ENCODE measurements at places on chromosomes 13 and 19.

DNA sequence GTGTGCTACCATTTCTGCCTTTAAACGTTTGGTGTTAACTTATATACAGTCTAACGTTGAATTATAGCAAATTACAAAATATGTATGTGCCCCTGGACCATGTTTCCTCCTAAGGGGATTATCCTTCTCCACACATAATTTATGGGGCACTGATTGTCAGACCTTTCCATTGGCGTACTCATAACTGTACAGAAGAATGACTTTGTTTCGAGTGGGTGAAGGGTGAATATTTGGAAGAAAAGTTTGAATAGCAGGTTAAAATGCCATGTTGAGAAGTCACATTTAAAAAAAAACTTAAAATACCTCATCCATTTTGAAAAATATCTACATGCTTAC is 58.8 kb downstream of the SLC10A2 start:
- no peak for DNase-seq

- DNase-seq = no peak
Observed at GRCh38 chr13:49759503-49759902, 33.0 kb downstream of the KPNA3 start.

DNA sequence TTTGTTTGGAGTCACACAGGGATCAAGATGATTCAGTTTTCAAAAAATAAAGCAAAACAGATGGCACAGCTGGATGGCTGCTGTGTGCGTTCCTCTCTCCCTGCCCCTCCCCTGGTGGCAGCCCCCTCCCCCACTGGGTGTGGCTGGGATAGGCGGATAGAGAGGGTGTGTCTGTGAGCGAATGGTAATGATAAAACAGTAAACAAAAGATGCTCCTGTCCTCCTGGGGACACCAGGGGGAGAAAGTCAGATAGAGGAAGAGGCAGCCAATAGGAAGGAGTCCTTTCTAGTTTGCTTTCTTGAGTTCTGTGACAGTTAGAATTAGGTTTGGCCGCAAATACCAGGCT is 6.5 kb downstream of the TMEM255B start:
- DNase-seq = no peak

DNA sequence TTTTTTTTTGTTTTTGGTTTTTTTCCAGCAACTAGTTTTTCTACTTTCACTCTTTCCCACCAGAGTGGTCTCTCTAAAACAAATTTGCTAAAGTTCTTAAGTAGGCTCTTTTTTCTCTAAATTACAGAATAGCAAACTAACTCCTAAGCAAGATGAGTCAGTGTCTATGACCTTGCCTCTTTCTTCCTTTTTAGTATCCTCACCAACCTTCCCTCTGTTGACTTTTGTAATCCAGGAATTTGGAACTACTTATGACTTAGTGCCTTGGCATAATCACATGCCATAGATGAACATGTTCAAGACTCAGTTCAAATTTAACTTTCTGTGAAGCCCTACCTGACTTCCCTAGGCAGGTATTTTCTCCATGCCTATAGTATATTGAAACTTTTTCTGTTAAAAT is 32.3 kb upstream of the AKAP11 start:
- DNase-seq = no peak

- DNase-seq = peak; percentile 33
Observed at GRCh38 chr19:23273590-23274412, 23.6 kb upstream of the ZNF724 start.

- DNase-seq = no peak
Observed at GRCh38 chr13:71089056-71089455, 777.9 kb downstream of the DACH1 start.

- no peak for DNase-seq
Observed at GRCh38 chr13:97321616-97322321, 99.6 kb downstream of the MBNL2 start.

GRCh38 chr13:67515895-67516294 is 285.8 kb upstream of the PCDH9 start:
- no peak for DNase-seq

- no peak for DNase-seq
Observed at GRCh38 chr13:52969373-52969772, 59.2 kb upstream of the OLFM4 start.

- no peak for DNase-seq
Observed at GRCh38 chr13:35927567-35928021, 203.6 kb downstream of the DCLK1 start.

DNA sequence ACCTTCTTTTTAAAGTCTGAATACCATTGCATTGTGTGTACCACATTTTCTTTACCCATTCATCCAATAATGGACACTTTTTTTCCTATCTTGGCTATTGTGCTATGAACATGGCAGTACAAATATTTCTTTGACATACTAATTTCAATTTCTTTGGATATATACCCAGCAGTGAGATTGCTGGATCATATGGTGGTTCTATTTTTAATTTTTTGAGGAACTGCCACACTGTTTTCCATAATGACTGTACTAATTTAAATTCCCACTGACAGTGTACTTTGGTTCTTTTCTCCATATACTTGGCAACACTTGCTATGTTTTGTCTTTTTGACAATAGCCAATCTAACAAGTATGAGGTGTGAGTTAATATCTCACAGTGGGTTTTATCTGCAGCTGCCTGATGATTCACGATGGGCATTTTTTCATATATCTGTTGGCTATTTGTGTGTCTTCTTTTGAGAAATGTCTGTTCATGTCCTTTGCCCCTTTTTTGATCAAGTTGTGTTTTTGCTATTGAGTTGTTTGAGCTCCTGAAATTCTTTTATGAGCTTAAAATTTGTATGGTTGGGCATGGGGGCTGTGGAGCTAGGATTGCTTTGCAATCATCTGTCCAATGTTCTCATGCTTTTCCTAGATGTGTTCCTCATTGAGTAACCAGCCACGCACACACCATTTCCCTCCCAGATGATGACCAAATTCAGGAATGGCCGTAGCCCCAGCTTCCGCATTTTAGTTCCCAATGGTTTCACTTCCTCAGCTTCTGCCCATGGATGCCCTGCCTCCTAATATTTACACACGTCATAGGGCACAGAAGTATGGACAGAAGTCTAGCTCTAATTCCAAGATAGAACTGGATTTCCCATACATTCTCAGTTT is 380.0 kb upstream of the SGCG start:
- no peak for DNase-seq

DNA sequence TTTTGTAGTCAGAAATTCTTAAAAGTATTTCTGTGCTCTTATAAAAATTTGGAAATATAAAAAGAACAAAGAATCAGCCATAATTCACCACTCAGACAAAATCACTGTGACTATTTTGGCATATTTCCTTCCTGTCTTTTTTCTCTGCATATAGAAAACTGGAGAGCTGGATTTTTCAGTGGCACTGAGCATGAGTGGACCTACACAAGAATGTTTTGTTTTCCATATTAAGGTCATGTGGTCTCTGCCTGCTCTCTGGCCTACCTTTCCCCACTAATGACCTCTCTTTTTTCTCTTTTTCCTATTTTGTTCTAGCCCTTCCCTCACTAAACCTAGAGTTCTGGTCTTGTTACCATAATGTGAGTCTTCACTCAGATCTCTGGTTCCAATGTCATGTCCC is 17.6 kb upstream of the USP12 start:
- DNase-seq = no peak

- DNase-seq = no peak
Observed at GRCh38 chr13:109436055-109436622, 350.2 kb downstream of the IRS2 start.

DNA sequence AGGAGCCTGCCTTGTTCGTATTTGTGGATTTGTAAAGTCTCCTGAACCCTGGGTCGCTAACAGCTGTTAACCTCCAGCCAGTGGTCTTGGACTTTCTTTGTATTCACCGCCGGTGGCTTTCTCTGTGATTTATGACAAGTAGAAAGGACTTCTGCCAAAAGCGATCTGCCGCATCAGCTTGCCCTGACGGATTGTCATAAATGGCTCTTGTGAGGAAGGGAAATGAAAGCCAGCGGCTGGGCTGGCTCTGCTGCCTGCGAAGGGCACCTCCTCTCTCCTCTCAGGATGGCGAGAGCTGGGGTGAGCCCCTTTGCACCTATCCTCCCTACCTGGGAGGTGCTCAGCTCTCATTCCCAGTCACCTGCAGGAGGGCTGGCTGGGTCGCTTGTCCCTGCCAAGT is 25.6 kb downstream of the DHRS12 start:
- no peak for DNase-seq

- no peak for DNase-seq
Observed at GRCh38 chr13:110245416-110245899, 61.5 kb downstream of the COL4A1 start.

DNA sequence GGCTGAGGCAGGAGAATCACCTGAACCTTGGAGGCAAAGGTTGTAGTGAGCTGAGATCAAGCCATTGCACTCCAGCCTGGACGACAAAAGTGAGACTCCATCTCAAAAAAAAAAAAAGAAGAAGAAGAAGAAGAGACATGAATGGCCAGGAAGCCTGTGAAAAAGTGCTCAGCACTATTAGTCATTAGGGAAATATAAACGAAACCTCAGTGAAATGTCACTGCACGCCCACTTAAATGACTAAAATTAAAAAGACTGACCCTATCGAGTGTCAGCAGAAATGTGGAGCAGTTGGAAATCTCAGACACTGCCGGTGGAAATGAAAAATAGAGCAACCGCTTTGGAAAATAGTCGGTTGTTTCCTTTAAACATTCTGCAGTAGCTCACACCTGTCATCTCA is 5.5 kb upstream of the TYROBP start:
- no peak for DNase-seq

DNA sequence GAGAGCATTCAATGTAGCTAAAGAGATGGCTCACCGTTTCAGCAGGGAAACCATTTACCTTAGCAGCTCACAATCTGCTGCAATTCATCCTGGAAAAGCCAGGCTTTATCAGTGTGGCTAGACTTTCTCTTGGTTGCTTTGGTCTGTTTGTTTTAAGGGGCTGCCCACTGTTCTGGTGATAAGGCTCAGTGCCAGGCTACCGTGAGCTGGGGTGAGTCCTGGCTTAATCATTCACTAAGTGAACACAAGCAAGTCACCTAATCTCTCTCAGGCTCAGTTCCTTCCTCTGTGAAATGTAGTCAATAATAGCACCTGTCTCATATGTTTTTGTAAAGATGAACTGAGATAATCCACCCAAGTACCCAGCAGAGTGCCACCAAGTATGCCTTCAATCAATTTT is 229.0 kb downstream of the TEX29 start:
- no peak for DNase-seq

DNA sequence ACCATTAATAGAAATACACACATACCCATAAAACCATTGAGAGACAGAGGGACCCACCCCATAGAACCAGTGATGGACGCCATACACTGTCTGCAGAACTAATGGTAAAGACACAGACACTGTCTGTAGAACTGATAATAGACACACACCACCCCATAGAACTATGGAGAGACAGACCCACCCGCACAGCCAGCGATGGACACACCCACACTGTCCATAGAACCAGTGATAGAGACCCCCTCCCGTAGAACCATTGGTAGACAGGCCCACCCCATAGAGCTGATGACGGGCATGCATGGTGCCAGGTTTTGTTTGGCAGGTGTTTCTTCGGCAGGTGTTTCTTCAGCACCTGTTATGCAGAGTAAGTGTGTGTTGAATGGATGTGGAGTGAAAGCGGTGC is 88.3 kb upstream of the TEX29 start:
- no peak for DNase-seq

DNA sequence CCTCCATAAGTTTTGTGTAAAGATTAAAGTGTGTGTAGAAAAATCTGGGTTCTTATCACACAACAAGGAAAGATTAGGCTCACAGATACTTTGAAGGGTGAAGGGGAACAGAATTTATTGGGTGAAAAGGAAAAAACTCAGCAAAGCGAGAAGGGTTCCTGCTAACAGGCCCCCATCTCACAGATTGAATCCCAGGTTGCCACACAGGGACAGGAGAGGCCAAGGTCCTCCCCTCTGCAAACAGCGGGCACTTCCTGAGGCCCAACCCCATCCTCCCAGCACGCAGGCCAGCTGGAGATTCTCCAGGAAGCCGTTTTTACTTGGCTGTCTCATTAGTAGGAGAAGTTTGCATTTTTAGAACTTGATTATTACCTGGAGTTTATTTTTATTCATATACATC is 15.2 kb upstream of the ERCC5 start:
- DNase-seq = no peak

DNA sequence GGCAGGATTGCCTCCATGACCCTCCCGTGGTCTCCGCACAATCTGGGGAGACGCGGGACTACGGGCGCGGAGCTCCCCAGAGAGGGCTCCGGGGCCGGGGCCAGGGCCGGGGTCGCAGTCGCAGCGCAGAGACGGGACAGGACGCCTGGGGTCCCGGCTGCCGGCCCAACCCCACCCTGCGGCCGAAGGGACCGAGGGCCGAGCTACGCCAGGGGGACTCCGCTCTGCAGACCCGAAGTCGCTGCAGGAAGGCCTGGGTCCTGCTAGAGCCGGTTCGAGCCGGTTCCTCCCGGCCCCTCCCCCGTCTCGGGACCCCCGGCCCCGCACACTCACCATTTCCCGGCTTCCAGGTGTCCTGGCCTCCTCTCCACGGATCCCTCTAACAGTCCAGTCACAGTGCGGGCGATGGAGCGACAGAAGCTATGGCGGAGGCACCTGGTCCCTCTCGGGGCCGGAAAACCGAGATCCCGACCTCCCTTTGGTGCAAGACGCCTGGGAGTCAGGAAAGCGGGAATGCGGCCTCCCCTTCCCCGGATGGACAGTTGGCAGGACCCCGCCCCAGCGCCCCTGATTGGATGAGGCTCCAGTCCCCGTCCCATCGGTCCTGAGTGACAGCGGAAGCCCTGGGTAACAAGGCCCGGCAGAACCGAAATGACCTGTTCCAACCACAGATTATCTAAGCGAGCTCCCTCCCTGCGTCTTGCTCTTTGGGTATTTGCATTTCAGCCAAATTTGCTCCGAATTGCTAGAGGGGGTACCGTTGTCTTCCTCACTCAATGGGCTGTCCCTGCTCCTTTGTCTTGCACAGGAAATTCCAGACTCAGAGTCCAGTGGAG is at the start of gene ZNF625:
ZNF625 (minus strand) TSS at position 512 of the 836 bp plus-strand sequence; CDS start at position 336, 176 bp downstream.
- peak; percentile 7 for DNase-seq

- peak; percentile 75 for DNase-seq
Observed at GRCh38 chr13:97367016-97367822, 66.8 kb upstream of the RAP2A start.

GRCh38 chr13:44574466-44574855 is 1.7 kb downstream of the TSC22D1 start:
- no peak for DNase-seq

GRCh38 chr13:84127597-84128128 is 245.4 kb upstream of the SLITRK1 start:
- no peak for DNase-seq

GRCh38 chr19:49403404-49404187 is 15.5 kb downstream of the KASH5 start:
- no peak for DNase-seq

GRCh38 chr13:41762796-41763195 is 198.1 kb downstream of the VWA8 start:
- DNase-seq = no peak
